NCI-H2081 treated with DMSO at 0.1 percent for 48 hours (cell line): ENCODE measurements at places on chromosomes 7 and 10.
A peak's percentile ranks its signal among the peaks of the same experiment; 100 is the strongest.

GRCh38 chr7:28785041-28785995, 172.8 kb downstream of the TRIL start:
- no peak for DNase-seq

DNA sequence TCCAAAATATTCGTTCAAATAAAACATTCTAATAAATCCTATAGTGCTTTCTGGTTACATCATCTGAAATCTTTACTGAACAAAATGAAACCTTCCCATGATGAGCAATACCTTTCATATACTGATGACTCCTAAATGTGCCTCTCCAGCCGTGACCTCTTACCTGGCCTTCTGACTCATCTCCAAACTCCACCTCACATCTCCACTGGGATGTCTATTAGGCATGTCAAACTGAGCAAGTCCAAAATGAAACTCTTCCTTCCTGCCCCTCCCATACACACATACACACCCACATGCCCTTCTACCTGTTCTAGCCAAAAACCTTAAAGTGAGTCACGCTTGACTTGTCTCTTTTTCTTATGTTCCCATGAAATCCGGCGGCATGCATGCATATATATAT, 22.9 kb downstream of the GSAP start:
- no peak for DNase-seq

- DNase-seq = no peak
Measured at GRCh38 chr10:19570120-19570519, 246.1 kb upstream of the PLXDC2 start.

DNA sequence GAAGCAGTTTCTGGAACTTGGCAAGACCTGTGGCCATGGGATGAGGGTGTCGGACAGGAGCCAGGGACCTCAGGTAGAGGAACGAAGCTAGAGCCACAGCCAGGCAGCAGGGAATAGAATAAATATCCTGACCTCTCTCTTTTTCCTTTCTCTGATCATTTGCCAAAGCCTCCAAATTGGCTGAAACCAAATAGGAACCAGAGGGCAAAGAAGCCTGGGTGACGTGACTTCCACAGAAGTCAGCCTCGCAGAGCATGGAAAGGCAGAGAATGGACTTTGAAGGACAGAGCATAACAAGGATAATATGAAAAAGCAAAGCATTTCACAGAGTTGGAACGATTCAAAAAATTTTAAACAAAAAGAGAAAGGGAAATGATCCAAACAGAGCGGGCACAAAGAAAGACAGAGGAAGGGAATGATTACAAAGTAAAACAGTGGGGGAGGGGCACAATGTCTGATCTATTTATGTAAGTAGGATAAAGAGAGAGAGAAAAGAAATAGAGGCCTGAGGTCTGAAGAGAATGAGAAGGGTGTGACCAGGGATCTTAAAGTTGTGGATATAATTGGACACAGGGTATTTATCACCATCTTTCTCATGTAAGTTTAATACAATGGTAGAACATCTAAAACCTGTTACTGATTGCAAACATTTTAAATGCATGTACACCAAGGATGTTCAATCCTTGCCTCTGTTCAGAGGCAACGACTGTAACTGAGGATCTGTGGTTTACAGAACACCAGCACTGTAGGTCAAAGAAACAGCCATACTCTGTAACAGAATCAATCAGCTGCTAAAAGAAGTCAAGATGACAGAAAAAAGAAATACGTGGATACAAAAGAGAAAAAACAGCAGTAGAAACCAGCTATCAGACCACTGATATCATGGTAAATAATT, 4.5 kb upstream of the ZEB1 start:
- DNase-seq = no peak

GRCh38 chr7:156929789-156930539, 19.5 kb upstream of the NOM1 start:
- no peak for DNase-seq

DNA sequence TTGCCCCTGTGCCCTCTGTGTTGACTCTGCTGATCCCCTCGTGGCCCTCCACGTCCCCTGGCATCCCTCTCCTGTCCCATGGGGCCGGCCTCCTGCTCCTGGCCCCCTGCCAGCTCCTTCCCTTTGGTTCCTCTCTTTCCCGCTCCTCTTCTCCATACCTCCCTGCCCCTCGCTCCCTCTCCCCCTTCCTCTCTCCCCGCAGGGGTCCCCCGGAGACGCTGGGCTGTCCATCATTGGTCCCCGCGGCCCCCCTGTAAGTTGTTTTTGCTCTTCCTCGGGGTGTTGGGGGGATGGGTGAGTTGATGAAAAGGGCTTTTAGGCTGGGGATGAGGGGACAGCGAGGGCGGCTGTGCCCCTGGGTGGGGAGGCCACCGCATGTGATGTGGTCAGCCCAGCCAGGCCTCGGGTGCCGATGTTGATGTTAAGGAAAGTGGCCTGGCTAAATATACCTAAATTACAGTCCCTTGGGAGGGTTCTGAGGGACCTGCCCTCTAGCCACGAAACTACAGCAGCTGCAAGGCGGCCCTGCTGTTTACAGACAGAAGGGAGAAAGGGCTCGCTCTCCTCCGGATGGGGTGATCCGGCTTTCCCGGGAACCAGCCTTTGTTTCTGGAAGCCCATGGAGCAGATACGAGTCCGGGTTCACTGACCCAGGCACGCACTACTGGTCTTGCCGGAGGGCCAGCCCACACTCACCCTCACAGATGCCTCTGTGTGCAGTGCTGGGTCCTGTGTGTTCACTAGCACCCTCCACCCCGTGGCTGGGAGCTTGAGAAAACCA, 78.8 kb downstream of the COL13A1 start:
- no peak for DNase-seq

DNA sequence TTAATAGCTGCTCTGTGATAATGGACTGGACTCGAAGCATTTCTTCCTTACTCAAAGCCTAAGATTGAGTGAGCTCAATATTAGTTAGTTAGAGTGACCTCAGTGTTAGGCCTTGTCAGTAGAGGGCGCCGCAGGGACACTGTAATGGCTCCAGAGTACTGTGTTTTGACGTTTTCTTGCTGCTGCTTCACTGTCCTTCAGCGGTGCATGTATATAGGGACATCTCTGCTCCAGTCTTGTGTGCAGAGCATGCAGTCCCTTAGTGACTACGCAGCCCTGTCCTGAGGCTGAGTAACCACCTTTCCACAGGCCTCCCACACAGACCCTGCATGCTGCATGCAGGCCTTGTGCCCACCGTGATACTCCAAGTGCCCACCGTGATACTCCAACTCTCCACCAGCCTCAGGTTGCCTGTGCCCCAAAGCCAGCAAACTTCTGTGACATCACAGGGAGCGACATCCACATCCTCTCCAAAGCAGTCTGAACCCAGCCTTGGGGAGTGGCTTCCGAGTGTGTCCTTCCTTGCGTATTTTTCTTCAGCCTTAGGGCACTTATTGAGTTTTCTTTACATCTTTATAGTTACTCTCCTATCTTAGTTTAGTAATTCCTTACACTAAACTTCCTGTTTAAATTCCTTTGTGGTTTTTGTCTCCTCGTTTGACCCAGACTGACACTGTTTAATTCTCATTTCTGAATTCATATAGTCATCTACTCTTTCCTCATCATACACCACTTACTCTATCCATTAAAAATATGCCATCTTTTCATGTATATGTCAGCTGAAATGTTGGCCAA, 118.2 kb downstream of the JAZF1 start:
- peak; percentile 47 for DNase-seq

GRCh38 chr10:114021717-114022680, 21.7 kb upstream of the ADRB1 start:
- no peak for DNase-seq

DNA sequence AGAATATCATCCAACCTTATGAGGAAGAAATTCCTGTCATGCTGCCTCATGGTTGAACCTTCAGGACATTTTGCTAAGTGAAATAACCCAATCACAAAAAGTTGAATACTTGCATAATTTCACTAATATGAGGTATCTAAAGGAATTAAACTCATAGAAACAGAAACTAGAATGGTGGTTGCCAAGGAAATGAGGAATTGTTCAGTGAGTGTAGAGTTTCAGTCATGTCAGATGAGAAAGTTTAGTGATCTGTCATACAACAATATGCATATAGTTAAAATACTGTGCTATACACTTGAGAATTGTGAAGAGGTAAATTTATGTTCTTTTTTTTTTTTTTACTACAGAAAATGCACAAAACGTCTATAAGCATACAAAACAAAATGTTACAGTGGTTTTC, 60.7 kb downstream of the R3HCC1L start:
- DNase-seq = no peak

GRCh38 chr10:119268871-119269506, 61.6 kb downstream of the GRK5 start:
- DNase-seq = no peak

DNA sequence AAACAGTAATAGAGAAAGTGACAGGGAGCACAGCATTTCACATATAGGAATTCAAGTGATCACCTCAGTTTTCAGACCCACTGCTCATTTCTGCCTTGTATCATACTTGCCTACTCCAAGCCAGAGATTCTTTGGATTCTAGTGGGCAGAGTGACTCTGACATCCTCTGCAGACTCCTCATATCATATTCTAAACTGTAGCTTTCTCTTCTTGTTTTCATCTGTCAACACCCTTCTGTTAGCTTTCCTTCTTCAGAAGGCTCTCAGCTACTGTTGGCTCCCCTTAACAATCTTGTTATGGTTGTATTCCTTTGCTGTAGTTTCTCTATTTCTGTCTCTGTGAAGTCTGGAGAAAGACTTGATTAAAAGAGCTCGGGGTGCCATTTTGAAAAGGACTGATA, 120.5 kb downstream of the CTNNA3 start:
- DNase-seq = no peak

DNA sequence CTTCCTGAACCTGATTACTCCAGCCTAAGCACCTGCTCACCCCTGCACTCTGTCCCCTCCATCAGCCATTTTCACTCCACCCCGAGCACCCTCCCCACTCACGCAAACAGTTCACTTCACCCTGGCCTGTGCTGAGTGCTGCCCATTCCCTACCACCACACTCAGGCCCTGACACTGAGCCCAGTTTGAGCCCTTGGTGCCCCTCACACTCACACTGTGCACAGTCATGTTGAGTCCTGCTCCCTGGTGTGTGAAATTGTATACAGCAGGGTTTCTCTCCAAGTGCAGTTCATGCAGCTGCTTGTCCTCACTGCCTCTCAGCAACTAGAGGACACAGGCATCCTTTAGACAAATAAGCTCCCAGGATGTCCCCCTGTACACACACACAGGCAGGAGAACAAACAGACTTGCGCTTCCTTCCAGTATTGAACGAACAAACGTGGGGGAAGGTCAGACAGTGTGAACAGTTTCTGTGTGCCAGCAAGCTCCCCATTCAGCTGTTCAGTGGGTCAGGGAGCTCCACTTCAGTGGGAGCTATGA, 6.8 kb downstream of the MYO1G start:
- no peak for DNase-seq

- no peak for DNase-seq
Measured at GRCh38 chr10:4053940-4054339, 268.9 kb upstream of the KLF6 start.

- DNase-seq = no peak
Measured at GRCh38 chr10:110754375-110755105, 110.4 kb downstream of the RBM20 start.

DNA sequence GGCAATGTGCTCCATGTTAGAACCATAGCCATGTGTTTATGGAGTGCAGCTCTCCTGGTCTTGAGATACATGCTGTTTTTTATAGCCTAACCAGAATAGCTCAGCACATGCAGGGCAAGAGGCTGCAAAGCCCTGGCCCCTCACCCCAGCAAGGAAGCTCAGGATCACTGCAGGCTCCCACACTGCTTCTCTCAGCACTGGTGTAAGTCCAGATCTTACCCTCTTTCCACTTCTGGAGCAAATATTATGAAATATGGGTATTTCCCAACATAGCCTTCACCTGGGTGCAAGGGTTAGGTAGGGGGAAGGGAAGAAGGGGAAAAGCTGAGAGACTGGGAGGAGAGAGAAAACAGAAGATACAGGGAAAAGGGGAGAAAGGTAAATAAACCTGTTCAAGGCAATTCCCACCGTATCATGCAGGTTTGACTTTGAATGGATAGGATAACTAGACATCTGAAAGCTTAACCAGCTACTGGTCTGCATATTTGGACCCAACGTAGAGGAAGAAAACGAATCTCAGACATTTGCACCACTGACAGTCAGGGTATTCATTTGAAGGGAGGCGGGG, 19.7 kb downstream of the SKIDA1 start:
- no peak for DNase-seq

DNA sequence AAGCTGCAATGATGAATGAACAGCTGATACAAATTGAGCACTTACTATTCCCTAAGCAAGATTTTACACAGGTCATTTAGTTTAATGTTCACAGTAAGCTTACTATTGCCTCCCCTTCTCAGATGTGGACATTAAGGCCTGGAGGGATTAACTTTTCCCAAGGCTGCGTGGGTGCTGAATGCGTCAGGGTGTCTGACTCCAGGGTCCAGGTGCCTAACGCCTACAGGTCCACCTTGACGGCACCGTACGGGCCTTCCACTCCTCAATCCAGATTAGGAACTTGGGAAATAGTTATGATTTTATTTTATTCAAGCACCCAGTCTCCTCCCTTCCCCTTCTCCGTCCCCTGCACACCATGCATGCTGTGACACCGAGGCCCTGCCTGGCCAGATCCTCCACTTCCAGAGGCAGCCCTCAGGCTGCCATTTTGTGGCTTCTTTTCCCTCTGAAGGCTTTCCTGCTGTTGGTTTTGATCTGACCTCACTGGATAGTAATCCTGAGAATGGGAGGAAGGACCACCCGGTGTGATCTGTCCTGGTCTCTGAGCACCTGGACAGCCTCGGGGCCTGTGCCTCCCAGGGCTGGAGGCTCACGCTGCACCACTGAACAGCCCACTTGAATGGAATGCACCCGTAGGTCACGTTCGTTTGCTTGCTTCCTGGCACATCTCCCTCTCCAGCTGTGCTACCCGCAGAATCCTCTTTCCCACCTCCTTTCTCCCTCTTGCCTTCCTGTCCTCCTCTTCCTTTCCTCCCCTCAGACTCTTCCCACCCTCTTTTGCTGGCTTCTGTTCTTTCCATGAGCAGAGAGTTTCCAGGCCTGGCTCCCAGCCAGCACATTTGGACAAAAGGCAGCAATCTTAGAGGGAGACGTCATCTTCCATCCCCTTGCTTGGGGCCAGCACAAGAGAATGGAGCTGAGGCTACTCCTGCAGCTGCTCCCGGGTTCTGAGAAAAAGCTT, 14.4 kb downstream of the DENND2A start:
- DNase-seq = no peak

GRCh38 chr7:41047211-41047610, 655.7 kb downstream of the INHBA start:
- no peak for DNase-seq

DNA sequence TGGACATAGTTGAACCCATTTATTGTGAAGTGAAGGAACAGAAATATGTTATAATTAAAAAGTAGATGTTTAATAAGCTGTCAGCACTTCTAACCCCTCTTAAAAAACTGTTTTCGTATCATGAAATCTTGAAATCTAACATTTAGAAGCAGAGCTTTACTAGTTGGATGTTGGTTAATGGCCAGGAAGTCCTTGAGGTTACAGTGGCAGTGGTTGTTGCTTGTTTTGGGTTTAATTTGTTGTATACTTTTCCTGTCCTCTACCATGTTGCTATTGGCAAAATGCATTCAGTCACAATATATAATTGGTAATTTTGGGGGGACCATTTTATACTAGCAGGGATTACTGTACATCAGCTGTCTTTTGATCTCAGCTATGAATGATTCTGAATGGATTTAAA, 60.7 kb downstream of the EXOC4 start:
- DNase-seq = no peak

- no peak for DNase-seq
Measured at GRCh38 chr7:100983451-100984187, 14.3 kb downstream of the MUC12 start.
